ENCODE measurements at places on chromosomes 13 and 19.

DNA sequence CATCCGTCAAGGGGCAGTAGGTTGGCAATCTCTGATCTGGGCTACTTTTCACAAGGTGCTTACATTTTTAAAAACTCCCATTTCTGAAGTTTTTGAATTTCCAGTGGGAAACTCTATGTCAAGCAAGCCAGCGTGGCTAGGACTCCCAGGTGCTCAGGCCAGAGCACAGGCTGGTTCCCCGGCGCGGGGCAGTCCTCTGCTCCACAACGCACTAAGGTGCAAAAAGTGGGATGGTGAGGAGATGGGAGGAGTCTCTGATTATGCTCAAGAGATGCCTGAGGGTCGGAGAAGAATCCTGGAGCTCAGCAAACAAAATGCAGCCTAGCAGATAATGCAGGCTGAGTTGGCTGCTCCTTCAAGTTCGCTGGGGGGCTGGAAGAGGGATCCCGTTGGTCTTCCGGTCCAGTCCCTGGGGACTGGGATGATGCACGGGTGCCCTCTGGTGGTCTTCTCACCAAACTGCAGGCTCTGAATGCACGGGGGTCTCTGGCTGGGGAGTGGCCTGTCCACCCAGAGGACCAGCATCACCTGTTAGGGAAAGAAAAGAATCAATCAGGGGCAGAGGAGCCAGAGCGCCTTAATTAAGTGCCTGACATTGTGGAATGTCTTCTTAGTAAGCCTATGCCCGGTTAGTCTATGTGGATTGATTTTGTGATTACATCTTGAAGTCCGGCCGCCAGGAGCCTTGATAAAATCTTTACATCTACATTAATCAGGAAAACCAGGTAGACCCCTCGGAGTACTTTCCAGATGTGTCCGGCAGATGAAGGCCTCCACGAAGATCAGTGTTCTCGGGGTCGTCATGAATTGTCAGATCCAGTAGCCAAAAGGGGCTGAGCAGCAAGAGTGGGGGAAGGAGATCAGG lies 244.4 kb upstream of the MAB21L1 start:
- DNase-seq, result peak; percentile 56

DNA sequence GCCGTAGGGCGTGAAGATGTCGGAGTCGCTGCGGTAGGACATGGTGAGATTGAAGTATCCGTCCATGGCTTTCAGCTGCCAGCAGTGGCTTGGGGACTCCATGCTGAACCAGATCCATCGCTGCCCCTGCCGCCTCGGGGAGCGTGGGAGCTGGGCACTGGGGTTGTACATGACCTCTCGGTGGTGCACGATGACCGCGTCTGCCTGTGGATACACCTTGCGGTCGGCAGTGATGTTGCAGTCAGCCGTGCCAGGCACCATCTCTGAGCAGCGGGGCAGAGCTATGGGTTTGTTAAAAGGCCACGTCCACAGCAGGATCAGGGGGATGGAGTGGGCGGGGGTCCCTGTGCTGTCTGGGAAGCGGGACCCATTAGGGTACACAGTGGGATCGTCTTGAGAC lies 7.4 kb downstream of the FUT6 start:
- DNase-seq, result no peak

- no peak for DNase-seq
Observed at GRCh38 chr13:43983373-43983772, 103.7 kb downstream of the LACC1 start.

- no peak for DNase-seq
Observed at GRCh38 chr13:45899406-45899805, 47.9 kb upstream of the SIAH3 start.

DNA sequence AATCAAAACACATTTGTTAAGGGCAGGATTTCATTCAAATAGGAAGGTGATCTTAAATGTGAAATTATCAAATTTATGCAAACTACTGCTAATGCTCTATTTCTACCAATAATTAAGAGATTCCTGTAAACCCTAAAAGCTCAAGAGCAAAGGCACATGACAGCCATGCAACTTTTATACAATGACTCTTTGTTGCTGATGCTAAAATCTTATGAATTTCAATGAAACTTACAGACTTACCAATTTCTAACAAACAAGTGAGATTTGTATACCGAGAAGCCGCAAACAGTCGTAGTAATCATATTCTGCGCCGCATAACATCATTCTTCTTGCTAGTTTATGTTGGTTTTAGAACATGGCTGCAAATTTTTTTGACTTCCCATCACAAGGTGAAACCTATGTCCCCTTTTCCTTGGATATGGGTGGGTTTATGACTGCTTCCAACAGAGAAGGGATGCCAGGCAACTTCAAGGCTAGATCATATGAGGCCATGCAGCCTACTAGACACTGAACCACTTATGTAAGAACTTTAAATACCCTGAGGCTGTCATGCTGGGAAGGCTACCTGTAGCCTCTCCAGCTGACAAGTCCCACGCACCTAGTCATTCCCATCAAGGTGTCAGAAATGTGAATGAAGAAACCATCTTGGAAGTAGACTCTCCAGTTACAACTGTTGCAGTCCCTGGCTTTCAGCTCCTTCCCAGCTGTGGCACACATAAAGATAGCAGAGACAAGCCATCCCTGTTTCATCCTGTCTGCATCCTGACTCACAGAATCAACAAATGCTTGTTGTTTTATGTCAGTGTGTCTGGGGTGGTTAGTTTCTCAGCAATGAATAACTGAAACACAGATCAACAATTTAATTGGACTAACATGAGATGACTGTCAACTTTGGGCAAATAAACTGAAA lies 42.0 kb downstream of the LNX2 start:
- DNase-seq, result no peak

DNA sequence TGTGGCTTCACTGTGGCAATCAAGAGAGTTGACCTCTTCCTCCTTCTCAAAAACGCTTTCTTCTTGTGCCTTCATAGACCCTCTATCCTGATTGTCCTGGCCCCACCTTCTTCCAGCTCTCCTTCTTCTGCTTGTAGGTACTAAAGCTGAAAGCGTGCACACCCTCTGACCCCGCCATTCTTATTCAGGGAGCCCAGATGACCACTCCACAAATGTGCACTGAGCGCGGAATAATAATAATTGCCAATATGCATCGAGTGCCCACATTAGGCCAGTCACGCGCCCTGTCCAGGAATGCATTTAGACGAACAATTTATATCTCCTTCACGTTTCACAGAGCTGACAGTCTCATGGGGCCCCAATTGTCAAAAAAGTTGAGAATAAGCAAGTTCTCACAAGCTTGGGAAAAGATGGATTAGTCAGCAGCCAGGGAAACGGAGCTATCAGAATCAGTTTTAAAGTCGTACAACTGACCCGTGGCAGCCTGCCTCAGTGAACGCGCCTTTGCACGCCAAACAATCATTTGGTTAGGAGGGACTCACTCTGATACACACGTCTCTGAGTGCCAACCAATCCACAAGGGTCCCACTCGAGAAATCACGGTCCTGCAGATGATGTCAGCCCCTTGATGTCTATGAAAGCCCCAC lies 36.7 kb upstream of the PEG3 start:
- DNase-seq, result no peak
